IPS-NIHi11 (cell line): ENCODE measurements at places on chromosomes 3 and 15.
A peak's percentile ranks its signal among the peaks of the same experiment; 100 is the strongest.

DNA sequence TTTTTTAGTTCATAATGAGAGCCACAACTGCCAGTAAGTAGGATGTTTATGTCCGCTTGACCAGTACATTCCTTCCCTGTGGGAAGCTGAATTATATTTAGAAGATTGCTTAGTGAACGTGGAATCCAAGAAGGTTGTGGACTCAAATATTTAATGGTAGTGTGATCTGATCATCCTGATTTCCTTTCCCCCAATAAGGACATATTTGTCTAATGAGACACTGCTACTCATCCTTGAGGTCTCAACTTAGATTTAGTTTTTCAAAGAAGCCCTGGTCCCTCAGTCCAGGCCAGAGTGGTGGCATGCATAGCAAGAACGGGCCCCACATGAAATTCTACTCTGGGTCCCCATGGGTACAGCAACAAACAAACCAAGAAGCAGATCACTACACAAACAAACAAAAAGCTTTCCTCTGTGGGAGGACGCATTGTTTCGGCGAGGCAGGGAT, 60.8 kb downstream of the USP13 start:
- DNase-seq = no peak

DNA sequence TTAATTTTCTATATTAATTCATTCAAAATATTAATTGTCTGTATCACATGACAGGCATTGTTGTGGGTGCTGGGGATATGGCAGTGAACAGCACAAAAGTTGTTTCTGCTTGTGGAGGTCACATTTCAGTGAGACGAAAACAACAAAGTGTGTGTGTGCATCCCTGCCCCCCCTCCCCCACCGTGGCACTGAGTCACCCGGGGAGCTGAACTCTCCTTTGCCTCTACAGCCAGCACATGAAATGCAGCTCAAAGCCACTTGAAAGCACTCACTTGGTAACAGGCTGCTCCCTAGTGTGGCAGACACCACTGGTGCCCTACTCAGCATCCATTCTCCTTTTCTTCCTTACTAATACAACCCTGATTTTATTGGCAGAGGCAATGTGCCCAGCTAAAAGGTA, 16.9 kb upstream of the SCAMP5 start:
- no peak for DNase-seq

DNA sequence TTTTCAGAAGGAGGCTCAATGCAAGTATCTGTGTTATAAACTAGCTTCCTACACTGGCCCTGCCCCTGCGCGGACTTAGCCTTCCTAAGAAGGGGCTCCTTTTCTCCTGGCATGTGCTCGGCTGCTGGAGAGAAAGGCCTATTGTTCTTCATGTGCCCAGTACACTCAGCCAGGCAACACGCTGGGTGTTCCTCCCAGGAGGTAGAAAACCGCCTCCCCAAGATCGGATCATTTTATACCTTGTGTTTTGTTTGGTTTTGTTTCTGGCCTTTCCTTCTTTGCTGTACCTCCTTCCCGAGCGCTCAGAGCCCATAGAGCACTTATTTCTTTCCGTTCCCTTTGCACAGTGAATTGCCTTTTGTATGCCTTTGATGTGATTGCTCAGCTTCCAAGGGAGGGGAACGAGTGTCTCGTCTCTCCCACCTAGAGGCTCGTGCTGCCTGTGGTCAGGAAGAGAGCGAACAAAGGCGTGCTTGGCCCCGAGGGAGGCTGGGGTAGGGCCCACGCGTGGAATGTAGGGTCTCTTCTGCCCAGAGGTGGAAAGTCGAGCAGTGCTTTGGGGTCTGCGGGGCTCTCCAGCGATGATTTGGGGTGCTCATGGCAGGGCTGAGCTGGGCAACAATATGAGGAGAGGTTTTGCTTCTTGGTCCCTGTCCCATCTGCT, 30.0 kb downstream of the CCNL1 start:
- DNase-seq = peak; percentile 42

DNA sequence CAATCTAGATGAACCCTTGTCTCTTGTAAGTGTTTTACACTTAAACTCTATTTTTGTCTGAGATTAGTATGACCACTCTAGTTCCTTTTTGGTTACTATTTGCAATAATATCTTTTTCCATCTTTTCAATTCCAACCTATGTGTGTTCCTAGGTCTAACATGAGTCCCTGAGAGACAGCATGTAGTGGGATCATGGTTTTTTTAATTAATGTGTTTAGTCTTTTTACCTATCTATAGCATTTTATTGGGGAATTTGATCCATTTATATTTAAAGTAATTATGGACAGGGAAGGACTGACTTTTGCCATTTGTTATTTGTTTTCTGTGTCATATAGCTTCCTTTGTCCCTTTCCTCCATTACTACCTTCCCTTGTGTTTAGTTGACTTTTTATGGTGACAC, 21.7 kb downstream of the TNFSF10 start:
- no peak for DNase-seq

GRCh38 chr3:168616915-168617314, 521.2 kb upstream of the GOLIM4 start:
- DNase-seq = no peak
